ENCODE measurements at places on chromosomes 5 and 9. TPM values are rescaled to one million over a fixed set of nuclear protein-coding genes. Genes with fewer than 3 reads are reported as not detected.

The TCF7 gene
- 4.1 TPM for total RNA-seq

- no peak for DNase-seq
These were observed 286.2 kb downstream of the MRPS30 start for GRCh38 chr5:45094876-45095440.

GRCh38 chr5:15116996-15117395, 245.4 kb upstream of the ANKH start:
- DNase-seq = no peak

The ERAP2 gene
- total RNA-seq = 82.6 TPM

GRCh38 chr5:97670447-97670846, 487.4 kb upstream of the RIOK2 start:
- DNase-seq = no peak

DNA sequence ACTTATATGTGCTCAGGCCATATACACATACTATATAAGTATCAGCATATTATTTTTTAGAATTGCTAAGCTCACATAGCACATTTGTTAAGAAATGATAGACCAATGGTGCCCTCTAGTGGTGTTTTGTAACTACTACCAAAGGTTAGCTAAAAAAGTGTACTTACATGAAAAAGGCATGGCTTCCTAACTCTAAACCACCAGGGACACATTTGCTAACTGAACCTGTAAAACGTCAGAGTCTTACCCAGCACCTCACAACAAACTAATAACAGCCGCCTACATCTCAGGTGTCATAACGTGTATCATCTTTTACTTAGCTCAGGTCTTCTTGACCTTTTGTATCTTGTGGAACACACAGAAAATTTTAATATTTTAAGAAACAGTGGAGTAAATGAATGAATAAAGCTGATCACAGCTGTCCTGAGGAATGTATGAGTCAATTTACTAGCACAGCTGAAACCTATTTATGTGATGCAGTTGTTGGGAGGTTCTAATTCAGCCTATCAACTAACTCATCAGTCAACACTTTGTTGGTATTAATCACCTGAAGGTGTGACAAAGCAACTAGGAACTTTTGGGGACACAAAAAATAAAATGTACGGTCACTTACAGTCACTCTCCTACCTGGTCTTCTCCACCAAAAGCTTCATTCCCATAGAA, 72.9 kb downstream of the BAAT start:
- DNase-seq = peak; percentile 68

DNA sequence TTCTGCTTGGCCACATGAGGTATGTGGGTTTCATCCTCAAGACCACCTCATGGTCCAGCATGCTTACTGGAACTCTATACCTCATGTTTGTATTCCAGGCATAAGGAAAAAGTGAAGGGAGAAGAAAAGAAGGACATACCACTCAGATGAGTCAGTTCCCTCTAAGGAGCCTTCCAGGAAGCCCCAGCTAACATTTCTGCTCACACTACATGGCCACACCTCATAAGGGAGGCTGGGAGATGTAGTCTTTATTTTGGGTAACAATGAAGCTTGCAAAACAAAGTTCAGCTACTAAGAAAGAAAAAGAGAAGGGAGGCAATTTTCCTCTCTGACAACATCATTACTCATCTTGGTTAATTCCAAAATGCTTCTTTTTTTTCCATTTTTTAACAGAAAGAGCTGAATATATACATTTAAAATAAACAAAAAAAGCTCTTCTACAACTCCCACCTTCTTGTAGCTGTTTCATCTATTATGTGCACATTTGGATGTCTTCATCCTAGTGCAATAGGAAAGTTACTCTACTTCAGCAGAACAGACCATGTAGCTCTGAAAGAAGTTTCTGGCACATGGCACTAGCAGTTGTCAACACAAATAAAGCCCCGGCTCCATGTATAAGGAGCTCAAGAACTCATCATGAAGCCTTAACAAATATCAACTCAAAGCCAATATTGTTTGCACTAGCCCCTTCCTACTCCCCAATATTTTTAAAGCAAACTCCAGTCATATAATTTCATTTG, 123.6 kb upstream of the CCDC112 start:
- DNase-seq = peak; percentile 81

GRCh38 chr5:124823380-124823779, 76.9 kb upstream of the ZNF608 start:
- no peak for DNase-seq

DNA sequence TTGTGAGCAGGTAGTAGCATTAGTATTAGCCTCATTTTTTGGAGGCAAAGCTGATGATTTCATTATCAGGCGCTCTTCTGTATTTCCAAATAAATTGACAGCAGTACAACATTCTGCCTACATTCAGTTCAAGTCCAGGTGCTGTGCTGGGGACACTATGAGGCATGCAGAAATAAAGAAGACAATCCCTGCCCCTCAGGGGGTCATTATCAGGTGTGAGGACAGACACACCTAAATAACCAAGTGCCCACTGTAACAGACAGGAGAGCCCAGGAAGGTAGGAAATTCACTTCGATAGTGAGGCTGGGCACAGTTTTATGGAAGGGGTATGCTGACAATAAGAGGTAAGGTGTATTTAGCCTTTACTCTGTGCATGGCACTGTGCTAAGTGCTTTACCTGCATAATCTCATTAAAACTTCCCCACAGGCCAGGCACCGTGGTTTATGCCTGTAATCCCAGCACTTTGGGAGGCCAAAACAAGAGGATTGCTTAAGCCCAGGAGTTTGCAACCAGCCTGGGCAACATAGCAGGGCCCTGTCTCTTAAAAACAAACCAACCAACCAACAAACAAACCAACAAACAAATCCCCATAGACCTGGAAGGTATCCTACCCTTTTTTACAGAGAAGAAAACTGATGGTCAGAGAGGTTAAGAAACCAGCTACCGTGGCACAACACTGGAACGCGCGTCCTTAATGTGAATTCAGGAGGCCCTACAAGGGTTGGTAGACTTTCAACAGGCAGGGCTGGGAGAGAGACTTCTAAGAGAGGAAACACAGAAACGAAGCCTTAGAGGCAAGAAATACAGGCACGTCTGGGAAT, 17.5 kb upstream of the GPX3 start:
- no peak for DNase-seq

- no peak for DNase-seq
These were observed 350.4 kb downstream of the OSTF1 start for GRCh38 chr9:75438716-75439115.

The CCDC180 gene
- total RNA-seq = 1.3 TPM

DNA sequence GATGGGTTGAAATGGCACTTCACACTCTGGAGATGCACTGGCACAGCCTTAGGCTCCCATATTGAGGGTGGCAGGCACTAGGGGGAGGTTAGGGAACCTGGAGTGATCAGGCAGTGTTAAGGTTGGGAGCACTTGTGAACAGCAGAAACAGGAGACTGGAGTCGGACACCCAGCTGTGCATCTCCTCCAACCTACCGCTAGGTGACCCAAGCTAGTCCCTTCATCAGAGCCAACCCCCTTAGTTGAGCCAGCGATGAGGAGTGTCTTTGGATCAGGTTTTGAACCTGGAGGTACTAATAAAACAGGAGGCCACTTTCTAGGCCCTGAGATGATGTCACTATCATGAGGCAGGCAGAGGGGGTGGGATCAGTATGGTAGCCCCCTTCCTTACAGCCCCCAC, 1.7 kb downstream of the ACTL7B start:
- peak; percentile 25 for DNase-seq

The LRRC19 gene
- not detected for total RNA-seq

- DNase-seq = no peak
These were observed 575.9 kb downstream of the RAB3C start for GRCh38 chr5:59158637-59159391.

DNA sequence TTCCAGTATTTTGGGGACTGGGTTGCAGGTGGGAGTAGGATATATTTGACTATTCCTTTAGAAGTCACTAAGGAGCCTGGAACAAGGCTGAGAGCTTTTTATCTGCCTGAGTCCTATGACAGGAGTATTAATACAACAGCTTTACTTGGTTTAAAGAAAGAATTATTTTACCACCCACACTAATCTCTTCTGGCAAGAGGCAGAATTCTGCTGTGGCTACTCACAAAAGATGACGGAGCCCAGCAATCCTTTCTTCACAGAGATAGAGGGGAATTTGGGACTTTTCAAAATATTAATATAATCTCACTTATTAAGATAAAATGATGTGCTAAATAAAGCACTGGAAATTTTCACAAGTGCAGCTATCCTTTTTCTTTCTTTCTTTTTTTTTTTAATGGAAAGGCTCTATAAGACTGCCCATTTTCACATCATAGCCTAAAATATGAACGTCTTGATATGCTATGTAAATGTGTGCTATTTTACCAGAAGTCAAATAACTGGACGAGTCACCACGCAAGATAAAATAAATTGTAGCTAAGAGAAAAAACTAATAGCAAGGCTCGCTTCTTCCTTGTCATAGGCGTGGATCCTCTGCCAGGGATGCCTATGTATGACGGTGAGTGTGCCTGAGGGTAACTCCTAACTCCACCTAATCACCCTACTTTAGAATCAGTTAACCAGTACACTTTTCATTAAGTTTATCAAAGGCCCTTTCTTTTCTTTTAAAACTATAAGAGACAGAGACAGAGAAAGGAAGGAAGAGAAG, 76.3 kb downstream of the ZNF608 start:
- DNase-seq = no peak

- no peak for DNase-seq
These were observed 63.9 kb downstream of the NDST1 start for GRCh38 chr5:150571836-150572235.

GRCh38 chr9:91935805-91936514, 14.1 kb downstream of the ROR2 start:
- no peak for DNase-seq

GRCh38 chr5:16615741-16616535, 859 bp downstream of the RETREG1 start:
- no peak for DNase-seq

DNA sequence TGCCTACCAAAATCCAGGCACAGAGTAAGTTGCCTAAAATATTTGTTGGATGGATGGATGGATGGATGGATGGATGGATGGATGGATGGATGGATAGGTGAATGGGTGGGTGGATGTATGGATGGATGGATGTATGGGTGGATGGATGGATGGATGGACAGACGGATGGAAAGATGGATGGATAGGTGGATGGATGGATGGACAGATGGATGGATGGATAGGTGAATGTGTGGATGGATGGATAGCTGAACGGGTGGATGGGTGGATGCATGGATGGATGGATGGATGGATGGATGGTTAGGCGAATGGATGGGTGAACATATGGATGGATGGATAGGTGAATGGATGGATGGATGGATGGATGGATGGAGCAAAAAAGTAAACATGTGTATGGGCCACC, 131.9 kb downstream of the GABBR2 start:
- no peak for DNase-seq

- no peak for DNase-seq
These were observed 525 bp upstream of the DAPK1 start for GRCh38 chr9:87497080-87497603.

The PCDHB13 gene
- 2.1 TPM for total RNA-seq

DNA sequence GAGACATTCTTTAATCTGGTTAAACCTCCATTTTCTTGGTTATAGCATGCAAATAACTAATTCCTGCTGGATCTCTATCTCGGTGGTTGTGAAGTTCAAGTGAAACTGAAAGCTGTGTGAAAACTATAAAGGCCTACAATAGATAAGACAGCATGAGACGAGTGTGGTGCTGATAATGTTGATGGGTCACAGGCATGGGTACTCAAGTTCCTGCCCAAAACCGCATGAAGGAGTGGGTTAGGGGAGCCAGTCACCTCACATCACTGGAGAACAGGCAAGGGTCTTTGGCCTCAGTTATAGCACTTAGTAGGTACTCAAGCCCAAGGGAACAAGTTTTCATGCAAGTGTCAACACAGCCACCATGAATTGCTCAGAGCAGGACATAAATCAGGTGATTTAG, 16.7 kb downstream of the HMHB1 start:
- DNase-seq = no peak

DNA sequence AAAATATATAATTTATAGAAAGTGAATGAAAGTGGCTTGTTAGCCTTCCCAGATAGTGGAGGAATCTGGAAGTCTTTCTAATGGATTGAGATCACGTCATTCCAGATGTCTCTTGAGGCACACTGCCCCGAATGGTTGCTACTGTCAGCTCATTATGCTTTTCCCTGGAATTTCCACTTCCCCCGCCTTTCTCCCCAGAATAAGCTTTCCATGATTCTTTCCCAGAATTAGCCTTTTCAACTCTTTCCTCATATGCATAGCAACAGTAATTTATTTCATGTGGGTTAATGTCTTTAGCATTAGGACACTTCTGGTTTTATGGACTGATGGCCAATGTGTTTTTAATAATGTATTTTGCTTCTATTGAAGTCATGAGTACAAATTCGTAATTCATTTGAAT, 81.5 kb downstream of the PALM2AKAP2 start:
- DNase-seq = no peak

DNA sequence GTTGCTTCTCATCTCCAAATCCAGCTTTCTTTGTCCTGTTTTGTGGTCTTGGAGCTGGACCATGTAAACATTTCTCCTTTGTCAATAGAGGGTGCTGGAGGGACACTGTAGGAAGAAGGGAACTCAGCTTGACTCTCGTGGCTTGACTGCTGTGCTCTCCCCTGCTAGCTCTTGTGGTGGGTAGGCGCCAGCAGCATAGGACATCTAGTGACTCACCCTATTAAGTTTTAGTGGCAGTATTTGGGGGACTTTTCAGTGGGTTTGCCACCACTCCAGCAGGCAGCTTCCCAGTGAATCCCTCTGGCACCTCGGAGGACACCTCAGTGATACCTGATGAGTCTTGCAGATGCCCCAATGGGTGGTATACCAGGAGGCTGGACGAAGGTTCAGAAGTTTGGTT, 97.8 kb downstream of the TSSK1B start:
- peak; percentile 79 for DNase-seq

- no peak for DNase-seq
These were observed 516.6 kb upstream of the CLINT1 start for GRCh38 chr5:158375531-158375930.

The CYLC2 gene
- total RNA-seq = not detected

GRCh38 chr9:97555164-97555563, 53.7 kb downstream of the TMOD1 start:
- DNase-seq = peak; percentile 57

- no peak for DNase-seq
These were observed 26.0 kb downstream of the SGTB start for GRCh38 chr5:65695896-65696295.

DNA sequence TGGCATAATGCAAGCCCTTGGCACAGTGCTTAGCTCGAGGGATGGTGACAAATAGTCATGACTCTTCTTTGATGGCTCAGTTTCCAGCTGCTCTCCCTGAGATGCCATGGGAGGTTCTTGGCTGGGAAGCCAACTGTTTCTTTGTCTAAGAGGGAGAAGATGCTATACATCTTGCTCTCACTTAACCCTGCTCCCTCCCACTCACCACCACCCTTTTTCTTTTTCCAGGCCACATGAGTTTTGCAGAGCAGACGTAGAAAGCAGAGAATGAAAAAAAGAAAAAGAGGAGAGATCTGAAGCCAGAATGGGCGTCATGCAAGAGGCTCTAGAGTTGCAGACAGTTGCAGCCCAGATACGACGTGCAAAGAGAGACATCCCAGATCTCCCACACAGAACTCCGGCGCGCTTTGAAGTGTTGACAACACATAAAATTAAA, 160.5 kb downstream of the FGF18 start:
- no peak for DNase-seq

- DNase-seq = no peak
These were observed 532.0 kb upstream of the GRAMD2B start for GRCh38 chr5:125891061-125891725.

The MUSK gene
- total RNA-seq = not detected

- no peak for DNase-seq
These were observed 12.2 kb downstream of the BHMT2 start for GRCh38 chr5:79081779-79082178.

All from Daoy (cell line).